ENCODE measurements at places on chromosomes 3 and 15. TPM values are rescaled to one million over a fixed set of nuclear protein-coding genes. Genes with fewer than 3 reads are reported as not detected.

- no peak for DNase-seq
Measured at GRCh38 chr3:133447750-133448477, 48.1 kb downstream of the BFSP2 start.

DNA sequence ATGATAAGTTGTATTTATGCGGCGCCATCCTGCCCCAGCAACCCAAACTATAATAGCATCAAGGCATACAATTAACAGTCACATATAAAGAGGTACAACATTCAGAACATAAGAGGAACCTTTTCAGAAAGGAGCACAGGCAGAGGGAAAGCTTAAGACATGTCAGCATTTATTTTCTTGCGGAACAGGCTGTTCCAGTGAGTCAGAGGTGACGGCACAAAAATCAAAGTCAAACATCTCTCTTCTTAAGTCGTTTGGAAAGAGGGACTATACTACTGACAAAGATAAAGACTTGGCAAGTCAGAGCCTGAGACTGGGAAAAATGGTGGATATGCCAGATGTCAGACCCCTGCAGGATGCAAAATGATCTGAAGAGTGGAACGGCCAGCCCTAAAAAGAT, 128.4 kb downstream of the CTNNB1 start:
- no peak for DNase-seq

GRCh38 chr3:13171704-13172643, 98.7 kb upstream of the IQSEC1 start:
- DNase-seq: no peak

DNA sequence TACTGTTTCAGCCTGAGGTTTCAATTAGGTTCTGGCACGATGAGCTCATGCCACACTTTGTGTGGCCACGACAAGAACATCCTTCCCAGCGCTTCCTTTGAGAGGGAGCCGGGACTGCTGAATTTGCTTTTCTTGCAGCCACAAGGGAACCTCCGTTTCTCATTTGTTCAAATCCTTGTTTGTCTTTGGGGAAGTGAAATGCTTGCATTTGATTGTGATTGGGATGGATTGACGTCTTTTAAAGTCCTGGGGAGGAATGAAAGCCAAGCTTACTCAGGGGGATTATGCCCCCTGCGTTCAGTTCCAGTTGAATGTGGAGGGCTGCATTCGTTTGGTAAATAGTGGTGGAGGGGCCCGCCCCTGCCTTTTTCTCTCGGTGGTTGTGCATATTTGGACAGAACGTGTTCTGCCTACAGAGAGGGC, 277.6 kb downstream of the THSD4 start:
- DNase-seq: no peak

GRCh38 chr3:178536211-178537079, at the start of gene KCNMB2:
Gene KCNMB2 (plus strand): TSS chr3:178536436.
- DNase-seq: no peak

- DNase-seq: peak; percentile 6
Measured at GRCh38 chr15:64596701-64597476, 136.5 kb downstream of the ZNF609 start.

- DNase-seq: no peak
Measured at GRCh38 chr3:188559072-188559429, 405.1 kb downstream of the LPP start.

GRCh38 chr3:182309120-182309519, 484.2 kb upstream of the ATP11B start:
- no peak for DNase-seq

DNA sequence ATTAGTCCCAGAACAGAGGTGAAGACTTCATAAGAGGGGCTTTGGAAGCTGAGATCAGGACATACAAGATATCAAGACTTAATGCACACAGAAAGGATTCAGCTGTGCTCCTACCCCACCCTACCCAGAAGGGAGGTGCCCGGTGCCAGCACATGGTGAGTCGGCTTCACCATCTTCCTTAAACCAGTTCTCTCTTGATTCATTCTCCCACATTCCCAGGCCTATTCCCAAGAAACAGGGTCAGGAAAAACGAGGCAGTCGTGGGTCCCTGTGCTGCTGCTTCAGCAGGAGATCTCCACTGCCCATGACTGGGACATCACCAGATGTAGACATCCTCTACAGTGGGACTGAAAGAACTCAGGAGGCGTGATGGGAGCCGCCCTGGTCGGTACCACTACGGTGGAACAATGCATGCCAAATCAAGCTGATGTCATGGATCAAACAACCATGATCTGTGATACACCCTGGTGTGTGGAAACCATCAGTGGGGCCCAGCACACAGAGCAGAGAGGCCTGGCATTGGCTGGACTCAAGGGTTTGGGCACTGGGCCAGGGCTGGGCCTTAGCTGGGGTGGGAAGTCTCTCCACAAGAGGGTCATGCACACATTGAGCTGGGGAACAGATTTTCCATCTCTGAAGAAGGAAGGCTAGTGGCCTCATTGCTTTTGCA, 41.9 kb downstream of the CCDC12 start:
- no peak for DNase-seq

DNA sequence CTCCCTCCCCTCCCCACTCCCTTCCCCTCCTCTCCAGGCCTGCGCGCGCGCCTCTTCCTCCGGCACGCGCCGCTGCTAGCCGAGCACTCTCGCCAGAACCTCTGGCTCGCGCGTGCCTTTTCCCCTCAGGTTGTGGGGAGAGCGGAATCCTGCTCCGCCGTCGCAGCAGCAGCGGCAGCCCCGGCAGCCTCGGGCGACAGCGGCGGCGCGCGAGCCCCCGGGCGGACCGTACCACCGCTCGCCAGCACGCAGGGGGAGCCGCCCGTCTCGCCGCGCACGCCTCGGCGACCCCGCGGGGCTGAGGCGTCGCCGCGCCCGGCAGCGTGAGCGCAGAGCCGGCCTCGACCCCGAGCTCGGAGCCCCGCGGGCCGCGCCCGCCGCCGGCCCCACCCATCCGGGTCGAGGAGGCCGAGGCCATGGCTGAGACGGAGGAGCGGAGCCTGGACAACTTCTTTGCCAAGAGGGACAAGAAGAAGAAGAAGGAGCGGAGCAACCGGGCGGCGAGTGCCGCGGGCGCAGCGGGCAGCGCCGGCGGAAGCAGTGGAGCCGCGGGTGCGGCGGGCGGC, at the start of gene CDV3:
Gene CDV3 (plus strand): TSS at position 58 of the 566 bp plus-strand sequence. CDS start 359 bp downstream, at position 417.
- no peak for DNase-seq

DNA sequence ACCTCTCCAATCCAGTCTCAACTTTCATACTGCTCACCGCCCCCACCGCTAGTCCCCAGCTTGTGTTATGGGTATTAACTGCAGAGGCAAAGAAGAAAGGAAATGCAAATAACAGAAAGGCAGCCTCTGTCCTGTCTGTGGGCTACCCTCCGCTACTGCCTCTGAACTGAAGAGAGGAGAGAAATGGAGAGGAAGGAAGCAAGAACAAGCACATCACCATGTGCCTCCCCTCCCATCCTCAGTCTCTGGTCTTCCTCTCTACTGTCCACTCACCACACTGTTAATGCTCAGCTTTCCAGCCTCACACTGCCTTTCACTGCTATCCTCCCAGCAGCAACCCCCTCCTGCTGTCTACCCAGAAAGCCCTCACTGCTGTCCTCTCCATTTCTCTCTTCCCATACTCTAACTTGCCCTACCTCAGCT, 139.0 kb upstream of the SLC2A2 start:
- no peak for DNase-seq

- DNase-seq: no peak
Measured at GRCh38 chr15:74022706-74023470, 28.4 kb downstream of the PML start.

IQCH gene
- total RNA-seq: 0.43 TPM

SSR3 gene
- total RNA-seq: 92.0 TPM

FBXW12 gene
- total RNA-seq: not detected

SLC28A2 gene
- not detected for total RNA-seq

C15orf62 gene
- total RNA-seq: 2.4 TPM

BUB1B gene
- 0.79 TPM for total RNA-seq

ANKUB1 gene
- not detected for total RNA-seq

COL6A6 gene
- not detected for total RNA-seq

MUSTN1 gene
- 1.6 TPM for total RNA-seq
